Left lung (tissue), 14 donors: ENCODE measurements at places on chromosomes 4 and X. TPM values are rescaled to one million over a fixed set of nuclear protein-coding genes. Genes with fewer than 3 reads are reported as not detected.

DNA sequence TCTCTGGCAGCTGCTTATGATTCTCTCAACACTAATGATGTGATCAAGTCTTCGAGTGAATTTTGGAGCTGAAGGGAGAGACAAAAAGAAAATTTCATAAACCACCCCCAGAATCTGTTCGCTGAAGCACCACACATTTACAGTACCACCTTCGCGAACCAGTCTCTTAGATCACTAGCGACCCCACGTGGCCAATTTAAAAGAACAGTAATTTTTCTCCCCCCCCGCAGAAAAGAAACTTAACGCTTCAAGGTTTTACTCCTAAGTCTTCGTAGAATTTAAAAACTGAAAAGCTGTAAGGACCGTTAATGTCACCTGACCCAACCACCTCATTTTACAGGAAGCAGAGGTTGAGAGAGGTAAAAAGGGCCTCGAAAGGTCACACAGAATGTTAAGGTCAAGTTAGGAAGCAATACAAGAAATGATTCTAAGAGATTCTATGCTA, 187.5 kb downstream of the QDPR start:
- no peak overlapping the region for H3K4me3 ChIP-seq
- H3K27ac ChIP-seq, result no peak overlapping the region
- no peak for DNase-seq

DNA sequence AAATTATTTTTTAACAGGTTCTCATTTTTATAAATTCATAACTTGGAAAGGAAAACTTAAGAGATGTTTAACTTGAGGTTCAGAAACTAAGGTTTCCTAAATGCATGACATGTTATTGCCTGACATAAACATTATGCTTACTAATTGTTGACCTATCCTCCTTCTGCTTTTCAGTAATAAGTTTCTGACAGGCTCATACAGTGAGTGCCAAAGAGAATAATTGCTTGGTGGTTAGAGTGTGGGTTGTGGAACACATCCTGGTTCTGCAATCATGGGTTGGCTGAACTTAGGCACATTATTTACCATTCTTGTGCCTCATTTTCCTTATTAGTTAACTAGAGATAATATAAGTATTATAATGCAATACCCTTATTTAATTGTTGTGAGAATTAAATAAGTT, 56.5 kb downstream of the BMPR1B start:
- no peak overlapping the region for H3K4me3 ChIP-seq
- no peak overlapping the region for H3K27ac ChIP-seq
- H3K27me3 ChIP-seq, result no peaks in the 10 kb centered on the region
- no peak for DNase-seq
- H3K4me1 ChIP-seq, result no peaks in the 10 kb centered on the region
- H3K36me3 ChIP-seq, result no peaks in the 10 kb centered on the region

DNA sequence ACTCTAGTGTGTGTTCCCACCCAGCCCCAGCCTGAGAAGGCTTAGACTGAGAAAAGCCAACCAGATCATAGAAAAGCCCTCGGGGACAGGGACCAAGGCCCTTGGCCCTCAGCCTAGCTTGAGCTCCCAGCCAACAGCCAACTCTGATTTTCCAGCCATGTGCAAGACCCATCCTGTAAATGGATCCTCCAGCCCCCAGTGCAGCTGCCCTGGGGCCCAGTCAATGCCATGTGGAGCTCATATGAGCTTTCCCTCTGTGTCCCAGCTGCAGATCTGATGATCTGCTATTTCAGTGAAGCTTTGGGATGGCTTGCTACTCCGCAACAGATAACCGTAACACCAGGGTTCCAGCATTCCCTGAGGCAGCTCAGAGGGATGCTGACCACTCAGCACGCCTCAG, 40.5 kb upstream of the CDKN2AIP start:
- no peak for DNase-seq
- H3K4me3 ChIP-seq, result no peak overlapping the region
- no peaks in the 10 kb centered on the region for H3K4me1 ChIP-seq
- H3K27me3 ChIP-seq, result no peaks in the 10 kb centered on the region
- H3K36me3 ChIP-seq, result no peaks in the 10 kb centered on the region

DNA sequence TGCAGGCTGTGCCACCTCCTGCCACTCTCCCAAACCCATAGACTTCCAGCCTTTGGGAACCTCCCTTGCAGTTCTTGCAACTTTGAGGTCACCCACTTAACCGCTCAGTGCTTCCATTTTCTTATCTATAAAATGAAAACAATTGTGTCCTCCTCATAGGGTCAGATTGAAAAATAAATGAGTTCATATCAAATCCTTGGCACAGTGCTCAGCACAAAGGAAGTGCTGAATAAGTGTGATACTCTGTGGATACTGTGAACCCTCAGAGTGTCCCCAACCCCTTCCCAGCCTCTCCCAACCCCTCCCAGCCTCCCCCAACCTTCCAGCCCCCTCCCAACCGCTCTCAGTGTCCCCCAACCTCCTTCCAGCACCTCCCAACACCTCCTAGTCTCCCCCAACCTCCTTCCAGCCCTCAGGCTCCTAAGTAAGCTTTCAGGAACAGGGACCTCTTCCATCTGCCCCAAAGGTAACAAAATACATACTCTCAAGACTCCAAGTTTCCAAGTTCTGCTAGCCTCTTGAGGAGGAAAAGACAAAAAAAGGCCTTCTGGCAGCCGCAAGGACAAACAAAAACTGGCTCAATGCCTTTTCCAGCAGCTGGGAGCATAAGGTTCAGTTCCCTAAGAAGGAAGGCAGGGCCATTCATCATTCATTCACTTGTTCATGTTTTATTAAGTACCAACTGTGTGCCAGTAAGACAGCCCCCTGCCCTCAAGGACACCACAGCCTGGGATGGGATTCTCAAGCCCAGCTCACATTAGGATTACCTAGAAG, 46.1 kb upstream of the LGI2 start:
- no peak overlapping the region for H3K27ac ChIP-seq
- no peak for DNase-seq
- no peaks in the 10 kb centered on the region for H3K27me3 ChIP-seq
- H3K36me3 ChIP-seq, result no peaks in the 10 kb centered on the region

- H3K27ac ChIP-seq, result no peak overlapping the region
- H3K4me1 ChIP-seq, result peaks cover 3% of the 10 kb centered on the region
- no peaks in the 10 kb centered on the region for H3K36me3 ChIP-seq
These were observed 9.2 kb downstream of the DTHD1 start for GRCh38 chr4:36290641-36291040.

- H3K27ac ChIP-seq, result no peak overlapping the region
- H3K4me3 ChIP-seq, result no peak overlapping the region
- no peaks in the 10 kb centered on the region for H3K4me1 ChIP-seq
These were observed 210.7 kb upstream of the IGFBP7 start for GRCh38 chr4:57320849-57321248.

GRCh38 chrX:1860936-1861594, 246.2 kb downstream of the ASMT start:
- no peak for DNase-seq
- peaks cover 13% of the 10 kb centered on the region for H3K27me3 ChIP-seq
- H3K36me3 ChIP-seq, result no peaks in the 10 kb centered on the region
- H3K27ac ChIP-seq, result no peak overlapping the region
- H3K4me1 ChIP-seq, result no peaks in the 10 kb centered on the region
- no peak overlapping the region for H3K4me3 ChIP-seq

DNA sequence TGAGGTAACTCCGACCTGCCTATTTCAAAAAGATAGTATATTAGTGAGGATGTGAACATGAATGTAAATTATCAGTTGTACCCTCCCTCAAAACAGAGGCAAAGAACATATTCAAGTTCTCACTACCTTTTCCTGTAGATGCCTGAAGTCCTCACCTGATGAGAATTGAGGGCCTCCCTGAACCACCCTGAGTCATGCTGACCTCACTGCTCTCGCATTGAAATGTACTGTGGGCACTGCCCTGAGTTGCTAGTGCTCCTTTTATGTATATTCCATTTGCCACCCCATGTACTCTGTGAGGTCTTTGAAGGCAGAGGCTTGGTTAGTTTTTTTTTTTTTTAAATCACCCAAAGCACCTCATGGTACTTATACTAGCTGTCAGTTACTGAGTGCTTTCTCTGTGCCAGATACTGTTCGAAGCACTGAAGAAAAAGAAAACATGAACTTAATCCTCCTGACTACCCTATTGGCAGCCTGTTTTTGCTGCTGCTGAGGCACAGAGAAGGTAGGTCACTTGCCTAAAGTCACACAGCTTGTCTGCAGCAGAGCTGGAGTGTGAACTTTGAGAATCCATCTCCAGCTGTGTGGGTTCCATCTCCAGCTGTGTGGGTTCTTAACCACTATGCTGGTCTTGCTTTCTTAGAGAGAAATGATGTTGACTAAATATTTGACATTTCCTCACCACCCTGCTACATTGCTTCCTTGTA, 253.1 kb upstream of the GPC4 start:
- no peak overlapping the region for H3K4me3 ChIP-seq
- H3K4me1 ChIP-seq, result no peaks in the 10 kb centered on the region
- DNase-seq, result no peak
- H3K27me3 ChIP-seq, result no peaks in the 10 kb centered on the region

DNA sequence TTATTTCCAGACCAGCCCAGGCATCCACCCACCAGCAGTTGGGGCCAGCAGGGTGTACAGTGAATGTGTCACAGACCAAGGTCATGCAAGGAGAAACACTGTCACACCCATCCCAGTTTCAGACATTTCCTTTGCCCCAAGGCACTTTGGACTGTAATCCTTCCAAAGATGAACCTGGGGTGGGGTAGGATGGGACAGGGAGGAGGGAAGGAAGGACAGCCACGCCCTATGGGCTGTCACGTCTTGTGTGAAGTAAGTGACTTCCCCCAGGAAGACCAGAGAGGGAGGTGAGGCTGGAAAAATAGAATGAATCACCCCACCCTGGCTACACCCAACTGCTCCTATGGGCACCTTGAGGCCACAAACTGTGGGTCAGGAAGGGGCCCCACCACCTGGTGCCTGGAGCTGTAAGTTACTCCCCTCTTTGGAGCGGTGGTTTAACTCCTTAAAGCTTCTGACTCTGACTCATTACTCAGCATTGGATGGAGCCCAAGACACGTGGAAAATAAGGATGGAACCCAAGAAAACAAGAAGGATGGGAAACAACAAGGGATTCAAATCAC, 349.9 kb upstream of the KLF3 start:
- H3K4me1 ChIP-seq, result peaks cover 9% of the 10 kb centered on the region
- no peaks in the 10 kb centered on the region for H3K27me3 ChIP-seq
- H3K4me3 ChIP-seq, result no peak overlapping the region
- no peak for DNase-seq
- no peak overlapping the region for H3K27ac ChIP-seq
- H3K36me3 ChIP-seq, result no peaks in the 10 kb centered on the region

GRCh38 chr4:130422261-130422660, 1326.3 kb downstream of the C4orf33 start:
- no peak overlapping the region for H3K4me3 ChIP-seq
- no peaks in the 10 kb centered on the region for H3K4me1 ChIP-seq
- no peak overlapping the region for H3K27ac ChIP-seq
- no peaks in the 10 kb centered on the region for H3K27me3 ChIP-seq
- no peaks in the 10 kb centered on the region for H3K36me3 ChIP-seq
- no peak for DNase-seq

DNA sequence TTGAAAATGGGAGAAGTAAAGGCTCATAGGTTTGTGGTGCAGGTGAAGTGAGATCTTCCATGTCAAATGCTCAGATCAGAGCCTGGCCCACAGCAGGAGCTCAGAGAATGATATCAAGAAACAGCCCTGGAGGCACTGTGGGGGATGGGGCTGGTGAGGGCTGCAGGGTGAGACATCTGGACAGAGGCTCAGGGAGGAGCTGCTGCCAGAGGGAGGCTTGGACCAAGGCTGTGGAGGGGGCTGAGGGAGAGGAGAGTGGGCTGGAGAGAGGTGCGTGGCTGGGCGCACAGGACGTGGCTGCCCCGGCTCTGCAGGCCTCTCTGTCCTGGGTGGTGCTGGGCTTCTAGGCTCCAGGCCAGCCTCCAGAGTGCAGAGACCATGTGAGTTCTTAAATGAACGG, 5.6 kb downstream of the SORCS2 start:
- H3K36me3 ChIP-seq, result no peaks in the 10 kb centered on the region
- peaks cover 4% of the 10 kb centered on the region for H3K4me1 ChIP-seq
- peaks cover 11% of the 10 kb centered on the region for H3K27me3 ChIP-seq
- H3K4me3 ChIP-seq, result no peak overlapping the region

DNA sequence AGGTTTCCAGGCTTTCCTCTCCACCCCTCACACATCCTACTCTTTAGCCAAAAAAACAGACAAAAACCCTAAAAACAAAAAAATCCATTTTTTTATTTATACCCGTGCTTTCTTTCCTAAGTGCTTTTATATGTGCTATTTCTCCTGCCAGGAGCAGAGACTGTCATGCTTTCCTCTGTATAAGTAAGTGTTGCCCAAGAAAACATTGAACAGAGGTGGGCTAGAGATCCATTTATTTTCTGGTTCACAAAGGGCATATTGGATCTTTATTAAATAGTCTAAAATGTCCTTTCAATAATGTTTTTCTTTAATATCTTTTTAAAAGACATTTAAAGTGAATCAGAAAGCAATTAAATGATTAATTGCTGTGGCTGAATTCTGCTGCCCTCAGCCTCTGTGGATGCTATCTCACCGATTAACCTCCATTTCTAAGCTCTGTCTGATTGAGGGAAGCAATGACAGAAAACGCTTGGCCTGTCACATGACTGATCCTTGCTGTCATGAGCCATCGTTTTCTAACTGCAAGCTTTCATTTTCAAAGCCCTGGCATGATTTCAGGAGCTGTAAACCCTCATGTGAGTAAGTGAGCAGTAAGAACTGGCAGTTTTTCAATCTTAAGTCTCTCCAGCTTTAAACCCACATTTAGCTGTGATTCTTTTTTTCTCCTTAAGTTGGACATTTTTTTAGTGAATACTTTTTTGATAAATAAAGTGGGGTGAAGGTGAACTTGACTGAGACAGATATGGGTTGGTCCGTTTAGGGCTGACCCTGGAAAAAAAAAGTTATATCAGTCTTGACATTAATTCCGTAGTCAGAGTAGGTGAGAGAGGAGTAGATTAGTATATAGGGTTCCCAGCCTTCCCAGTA, 180.7 kb upstream of the PGRMC2 start:
- peak; percentile 69 for DNase-seq
- H3K36me3 ChIP-seq, result no peaks in the 10 kb centered on the region
- peaks cover 13% of the 10 kb centered on the region for H3K4me1 ChIP-seq
- no peak overlapping the region for H3K4me3 ChIP-seq

DNA sequence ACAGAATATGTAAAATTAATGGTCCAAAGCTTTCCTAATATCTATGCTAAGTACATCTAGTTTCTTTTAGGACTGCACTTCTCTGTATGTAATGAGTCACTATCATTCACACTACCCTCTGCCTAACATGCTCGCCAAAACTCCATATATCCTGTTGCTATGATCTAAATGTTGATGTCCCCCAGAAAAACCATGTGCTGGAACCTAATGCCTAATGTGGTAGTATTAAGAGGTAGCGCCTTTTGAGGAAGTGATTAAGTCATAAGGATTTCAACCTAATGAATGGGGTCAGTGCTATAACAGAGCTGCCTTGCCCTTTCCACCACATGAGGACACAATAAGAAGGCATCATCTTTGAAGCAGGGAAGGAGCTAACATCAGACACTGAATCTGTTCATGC, 34.9 kb upstream of the NFKB1 start:
- no peak overlapping the region for H3K27ac ChIP-seq
- no peaks in the 10 kb centered on the region for H3K4me1 ChIP-seq
- no peak overlapping the region for H3K4me3 ChIP-seq
- no peak for DNase-seq

- no peak for DNase-seq
- no peak overlapping the region for H3K4me3 ChIP-seq
- H3K27me3 ChIP-seq, result no peaks in the 10 kb centered on the region
These were observed 191.0 kb downstream of the SLC7A11 start for GRCh38 chr4:138051157-138051556.

The GAB3 gene
- total RNA-seq, result 6.6 TPM

The BBS12 gene
- total RNA-seq, result 3.4 TPM

The ARMCX5 gene
- 12.7 TPM for total RNA-seq

The SATL1 gene
- not detected for total RNA-seq

The CENPVL3 gene
- not detected for total RNA-seq

The CTAG2 gene
- total RNA-seq, result not detected

The LRIT3 gene
- 0.18 TPM for total RNA-seq

The JADE1 gene
- 28.5 TPM for total RNA-seq

The ELK1 gene
- total RNA-seq, result 28.2 TPM
